ENCODE measurements at places on chromosomes 4 and X.
A peak's percentile ranks its signal among the peaks of the same experiment; 100 is the strongest.

GRCh38 chrX:68980906-68981616 is 152.2 kb downstream of the EFNB1 start:
- no peak for DNase-seq

DNA sequence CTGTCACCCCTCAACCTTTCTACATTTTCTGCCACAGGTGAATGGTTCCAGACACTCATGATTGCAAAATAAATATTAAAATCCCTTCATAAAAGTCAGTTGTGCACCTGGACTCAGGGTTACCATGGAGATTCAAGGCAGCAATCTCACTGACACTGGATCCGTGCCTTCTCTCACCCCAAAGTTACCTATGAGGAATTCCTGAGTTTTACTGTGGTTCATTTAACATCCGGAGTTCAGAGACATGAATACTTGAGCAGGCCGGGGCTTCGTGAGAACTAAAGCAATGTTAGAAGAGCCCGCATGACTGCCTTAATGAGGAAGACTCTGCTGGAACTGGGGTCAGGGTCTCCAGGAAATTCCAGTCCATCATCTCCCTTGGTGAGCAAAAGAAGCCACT is 12.5 kb upstream of the CLNK start:
- DNase-seq = no peak

GRCh38 chr4:89625599-89626293 is 211.2 kb downstream of the SNCA start:
- no peak for DNase-seq

DNA sequence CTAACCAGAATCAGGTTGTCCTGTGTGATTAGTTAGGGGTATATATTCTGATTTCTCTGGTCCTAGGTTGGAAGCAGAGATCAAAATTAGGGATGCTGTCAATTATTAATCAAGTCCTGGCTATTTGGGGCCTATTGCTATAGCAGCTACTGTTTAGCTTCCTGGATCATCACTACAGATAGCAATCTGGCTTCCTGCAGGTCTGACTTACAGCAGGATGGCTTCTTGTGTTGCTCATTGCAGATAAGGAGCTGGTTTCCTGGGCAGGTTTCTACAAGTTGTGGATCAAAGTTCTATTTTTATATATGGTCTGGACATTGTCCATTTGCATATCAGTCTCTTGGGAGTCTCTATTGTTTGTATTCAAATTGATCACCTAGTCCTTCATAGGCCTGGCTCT is 57.7 kb upstream of the C4orf54 start:
- DNase-seq = no peak

DNA sequence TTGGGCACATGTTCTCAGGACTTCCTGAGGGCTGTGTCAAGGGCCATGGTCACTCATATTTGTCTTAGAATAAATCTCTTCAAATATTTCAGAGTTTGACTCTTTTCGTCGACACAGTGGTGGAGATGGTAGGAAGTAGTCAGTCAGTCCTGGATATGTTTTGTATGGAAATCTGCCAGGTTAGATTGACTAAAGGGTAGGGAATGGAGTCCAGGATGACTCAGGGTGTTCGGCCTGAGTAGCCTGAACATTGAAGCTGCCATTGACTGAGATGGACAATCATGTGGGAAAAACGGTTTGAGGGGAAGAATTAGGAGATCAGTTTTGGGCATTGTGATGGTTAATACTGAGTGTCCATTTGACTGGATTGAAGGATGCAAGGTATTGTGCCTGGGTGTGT is 177.1 kb upstream of the CENPE start:
- peak; percentile 85 for DNase-seq

DNA sequence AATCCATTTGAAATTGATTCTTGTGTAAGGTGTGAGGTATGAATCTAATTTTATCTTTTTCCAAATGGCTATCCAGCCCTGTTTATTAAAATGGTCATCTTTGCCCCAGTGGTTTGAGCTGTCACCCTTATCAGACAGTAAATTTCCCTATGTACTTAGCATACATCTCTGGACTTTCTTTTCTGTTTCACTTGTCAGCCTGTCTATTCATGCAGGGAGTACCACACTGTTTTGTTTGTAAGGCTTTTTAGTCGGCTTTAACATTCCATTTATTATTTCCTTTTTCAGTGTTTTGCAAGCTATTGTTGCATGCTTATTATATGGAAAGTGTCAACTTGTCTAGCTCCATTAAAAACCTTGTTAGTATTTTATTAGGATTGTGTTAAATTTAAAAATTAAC is 155.8 kb downstream of the STAG2 start:
- DNase-seq = no peak
